ENCODE measurements at places on chromosomes 5 and 9. TPM values are rescaled to one million over a fixed set of nuclear protein-coding genes. Genes with fewer than 3 reads are reported as not detected.
A peak's percentile ranks its signal among the peaks of the same experiment; 100 is the strongest.

GRCh38 chr9:3827175-3827574 is 301.4 kb upstream of the RFX3 start:
- peak; percentile 86 for DNase-seq

DAPK1 gene
- polyA plus RNA-seq: 11.5 TPM

GRCh38 chr9:83130541-83130940 is 67.6 kb upstream of the RASEF start:
- no peak for DNase-seq

ROPN1L gene
- polyA plus RNA-seq: 0.76 TPM

AHRR gene
- polyA plus RNA-seq: 0.93 TPM

OR13J1 gene
- not detected for polyA plus RNA-seq

PRDM9 gene
- not detected for polyA plus RNA-seq
